ENCODE measurements at places on chromosomes 1 and 21. TPM values are rescaled to one million over a fixed set of nuclear protein-coding genes. Genes with fewer than 3 reads are reported as not detected.

DNA sequence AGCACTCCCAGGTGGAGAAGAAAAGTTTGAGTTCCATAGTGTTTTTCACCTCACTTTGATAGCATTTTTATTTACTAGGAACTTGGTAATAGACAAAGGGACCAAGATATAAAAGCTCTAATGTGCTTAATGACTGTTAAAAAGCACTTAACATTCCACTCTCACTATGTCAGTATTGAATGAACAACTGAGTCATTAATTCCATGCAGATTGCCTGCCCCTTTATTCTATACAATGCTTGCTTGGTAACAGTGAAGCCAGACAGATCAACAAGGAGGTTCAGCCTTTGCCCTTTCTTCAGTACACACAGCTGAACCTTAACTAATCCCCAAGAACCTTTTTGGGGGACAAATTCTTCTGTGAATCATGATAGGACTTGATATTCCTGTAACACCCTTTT, 425.5 kb downstream of the NUF2 start:
- no peak for DNase-seq

RORC gene
- total RNA-seq: 0.30 TPM

LRRIQ3 gene
- 0.46 TPM for total RNA-seq

TMEM69 gene
- 40.9 TPM for total RNA-seq

- DNase-seq: no peak
These were observed 7.5 kb downstream of the IVNS1ABP start for GRCh38 chr1:185309566-185309965.

GRCh38 chr1:201538612-201539551, at the start of gene NAV1:
Gene NAV1 (plus strand): TSS chr1:201539127. CDS start chr1:201622885, 83,758 bp downstream.
- DNase-seq: peak; percentile 65

DNA sequence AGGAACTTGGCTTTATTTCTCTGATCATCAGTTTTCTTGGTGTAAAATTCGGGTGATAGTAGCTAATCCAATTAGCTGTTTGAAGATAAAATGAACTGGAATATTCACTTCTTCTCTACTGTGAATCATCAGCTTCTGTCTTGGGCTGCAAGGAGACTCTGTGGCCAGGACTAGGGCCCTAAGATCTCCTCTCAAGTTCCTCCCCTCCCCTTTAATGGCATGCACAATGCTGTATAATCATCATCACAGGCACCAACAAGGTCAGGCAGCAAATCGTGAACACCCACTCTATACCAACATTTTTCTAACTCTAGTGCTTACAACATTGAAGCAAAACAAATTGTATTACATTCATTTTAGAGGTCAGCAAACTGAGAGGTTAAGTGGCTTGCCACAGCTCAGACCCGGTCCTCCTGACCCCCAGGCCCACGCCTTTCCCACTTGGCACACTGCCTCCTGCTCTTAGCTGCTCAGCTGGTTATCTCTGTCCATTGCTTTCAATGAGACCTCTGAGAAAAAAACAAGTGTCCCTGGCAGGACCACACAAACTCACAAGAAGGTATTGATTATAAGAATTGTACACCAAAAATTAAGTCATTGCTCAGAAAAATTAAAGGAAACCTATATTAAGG, 31.8 kb downstream of the LRRC52 start:
- no peak for DNase-seq

TRIM58 gene
- 1.6 TPM for total RNA-seq

DNA sequence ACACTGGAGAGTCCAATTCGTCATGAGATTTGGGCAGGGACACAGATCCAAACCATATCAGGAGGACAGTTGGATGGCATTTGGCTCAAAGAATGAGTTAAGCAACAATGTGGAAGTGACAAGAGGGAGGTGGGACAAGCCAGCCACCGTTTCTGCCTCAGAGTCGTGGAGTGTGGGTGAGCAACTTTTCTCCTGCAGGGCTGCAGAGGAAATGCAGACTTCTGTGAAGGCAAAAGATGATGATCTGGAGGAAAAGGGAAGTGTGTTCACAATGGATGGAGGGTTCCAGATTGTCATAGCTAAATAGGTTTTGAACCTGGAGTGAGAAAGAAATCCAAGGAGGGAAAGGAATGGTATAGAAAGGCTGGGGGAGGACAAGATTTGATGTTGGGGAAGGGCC, 16.4 kb upstream of the KANK4 start:
- no peak for DNase-seq

CYB5RL gene
- 13.1 TPM for total RNA-seq

DMRTA2 gene
- total RNA-seq: not detected

MATN1 gene
- 0.24 TPM for total RNA-seq

DNA sequence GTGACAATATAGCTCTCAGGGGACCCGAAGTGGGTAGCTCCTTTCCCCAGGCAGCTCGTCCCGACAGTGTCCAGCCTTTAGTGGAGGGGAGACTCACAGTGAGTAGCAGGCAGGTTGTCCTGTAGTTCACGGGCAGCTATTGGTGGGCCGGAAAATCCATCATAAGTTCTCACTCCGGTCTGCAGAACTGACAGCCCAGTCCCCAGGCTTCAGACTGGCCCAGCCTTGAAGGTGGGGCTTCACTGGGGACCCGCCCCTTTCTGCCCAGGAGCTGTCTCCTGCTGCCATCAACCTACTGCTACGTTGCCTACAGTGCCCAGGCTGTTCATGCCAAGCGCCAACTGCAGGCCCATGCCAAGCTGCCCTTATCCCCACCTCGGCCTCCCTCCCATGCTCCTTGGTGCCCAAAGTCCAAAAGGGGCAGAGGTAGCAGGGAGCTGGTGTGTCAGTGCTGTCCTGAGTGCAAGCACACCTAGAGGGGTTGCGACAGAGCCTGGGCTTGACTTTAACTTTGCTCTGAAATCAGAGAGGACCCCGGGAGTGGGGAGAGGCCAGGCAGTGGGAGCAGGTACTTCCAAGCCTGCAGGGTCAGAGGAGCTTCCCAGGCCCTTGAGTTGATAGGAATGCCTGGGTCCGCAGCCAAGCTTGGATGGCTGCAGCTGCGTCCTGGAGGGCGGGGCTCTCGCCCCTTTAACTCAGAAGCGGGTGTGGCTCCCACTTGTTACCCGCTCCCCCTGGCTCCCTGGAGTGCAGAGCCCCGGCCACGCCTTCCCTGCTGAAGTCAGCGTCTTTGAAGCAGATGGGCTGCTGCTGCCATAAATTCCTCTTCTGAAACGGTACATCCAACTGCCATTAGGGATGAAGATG, 1144.3 kb upstream of the NCAM2 start:
- DNase-seq: peak; percentile 16

DNA sequence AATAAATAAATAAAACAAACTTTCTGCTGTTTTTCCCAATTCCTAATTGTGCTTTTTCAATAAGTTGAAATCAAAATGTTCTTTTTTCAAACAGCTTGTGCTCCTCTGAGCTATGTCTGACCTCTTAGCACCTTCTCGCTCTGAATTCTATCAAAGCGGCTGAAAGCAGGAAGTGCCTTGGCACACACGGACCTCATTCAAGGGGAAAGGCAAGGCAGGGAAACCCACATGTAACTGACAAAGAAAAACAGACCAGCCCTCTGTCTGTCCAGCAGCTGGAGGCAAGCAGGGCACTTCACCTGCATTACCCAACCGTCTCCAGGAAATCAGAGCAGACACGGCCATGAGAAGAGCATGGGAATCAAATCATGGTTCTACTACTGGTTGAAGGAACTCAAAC, 56.7 kb downstream of the PLPP3 start:
- no peak for DNase-seq

DNA sequence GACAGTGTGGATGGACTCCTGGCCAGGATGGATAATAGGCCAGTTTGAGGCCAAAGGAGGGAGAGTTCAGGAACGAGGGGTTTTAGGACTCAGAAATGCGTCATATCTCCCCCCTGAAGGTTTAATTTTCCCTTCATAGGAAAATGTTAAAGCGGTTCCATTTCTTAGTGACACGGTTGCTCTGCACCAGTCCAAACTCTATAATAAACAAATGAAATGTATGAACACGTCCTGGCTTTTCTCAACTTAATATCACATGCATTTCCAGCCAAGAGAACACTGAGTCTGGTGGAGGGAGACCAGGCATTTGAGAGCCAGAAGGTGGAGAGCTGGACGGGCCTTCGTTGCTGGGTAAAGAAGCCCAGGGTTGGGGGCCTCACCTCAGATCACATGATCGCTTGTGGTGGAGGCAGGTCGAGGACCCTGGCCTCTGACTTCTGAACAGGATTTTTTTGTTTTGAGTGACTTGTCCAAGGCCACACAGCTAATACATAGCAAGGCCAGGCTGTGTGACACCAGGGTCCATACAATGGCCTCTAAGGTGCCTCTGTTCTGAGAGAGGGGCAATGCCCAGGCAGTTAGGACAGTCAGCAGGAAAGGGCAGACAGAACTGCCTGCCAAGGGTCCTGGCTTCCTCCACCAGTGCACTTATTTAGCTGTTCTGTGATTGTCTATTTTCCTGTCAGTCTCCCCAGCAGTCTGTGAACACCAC, 11.4 kb downstream of the SLC1A7 start:
- no peak for DNase-seq

DNA sequence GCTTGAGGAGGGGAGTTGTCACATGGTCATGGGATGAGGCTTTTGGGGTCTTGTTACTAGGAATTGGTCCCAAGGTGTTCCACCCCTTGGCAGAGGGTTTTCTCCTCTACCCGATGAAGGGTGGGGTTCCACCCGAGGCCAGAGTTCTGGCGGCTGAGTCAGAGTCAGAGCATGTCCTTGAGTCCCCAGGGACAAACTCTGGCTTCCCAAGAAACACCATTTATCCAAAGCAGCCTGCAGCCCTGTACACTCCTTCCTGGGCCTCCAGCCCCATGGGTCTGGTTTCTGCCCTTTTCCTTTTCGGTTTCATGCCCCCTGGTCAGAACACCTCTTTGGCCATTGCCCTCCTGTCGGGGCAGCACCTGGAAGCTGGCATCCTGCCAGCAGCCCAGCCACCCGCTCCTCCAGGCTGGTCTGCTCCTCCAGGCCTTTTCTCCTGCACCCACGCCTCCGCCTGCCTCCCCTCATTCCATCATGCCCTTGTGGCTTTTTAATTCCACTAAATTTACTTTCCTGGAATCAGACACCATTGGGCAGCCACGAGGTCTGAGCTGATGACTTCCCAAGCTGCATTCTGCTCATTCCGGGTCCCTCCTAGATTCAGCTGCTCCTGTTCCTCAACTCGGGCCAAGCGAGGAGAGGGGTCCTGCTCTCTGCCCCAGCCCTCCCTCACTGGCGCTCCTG, 301.7 kb upstream of the VAMP3 start:
- DNase-seq: no peak

- peak; percentile 23 for DNase-seq
These were observed 8.2 kb downstream of the VANGL1 start for GRCh38 chr1:115649964-115650363.

DNA sequence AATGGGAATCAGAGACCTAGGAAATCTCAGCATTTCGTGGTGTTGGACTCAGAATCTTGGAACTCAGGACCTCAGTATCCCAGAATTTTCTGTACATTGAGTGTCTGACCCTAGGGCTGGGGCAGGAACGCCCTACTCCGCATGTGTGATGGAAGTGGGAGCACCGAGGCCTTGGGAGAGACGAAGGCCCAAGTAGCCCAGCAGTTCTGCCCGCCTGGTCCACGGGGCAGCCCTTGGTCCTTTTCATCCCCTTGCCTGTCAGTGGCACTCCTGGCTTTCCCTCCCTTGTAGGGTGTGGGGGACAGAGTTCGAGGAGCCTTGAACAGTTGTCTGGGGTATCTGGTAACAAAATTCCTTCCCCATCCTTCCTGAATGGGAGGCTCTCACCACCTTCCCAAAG, 10.2 kb downstream of the A3GALT2 start:
- DNase-seq: no peak

- DNase-seq: no peak
These were observed 126.5 kb upstream of the KCNK1 start for GRCh38 chr1:233487408-233487807.

All from WTC11 (cell line).